ENCODE measurements at places on chromosomes 11 and 22.

DNA sequence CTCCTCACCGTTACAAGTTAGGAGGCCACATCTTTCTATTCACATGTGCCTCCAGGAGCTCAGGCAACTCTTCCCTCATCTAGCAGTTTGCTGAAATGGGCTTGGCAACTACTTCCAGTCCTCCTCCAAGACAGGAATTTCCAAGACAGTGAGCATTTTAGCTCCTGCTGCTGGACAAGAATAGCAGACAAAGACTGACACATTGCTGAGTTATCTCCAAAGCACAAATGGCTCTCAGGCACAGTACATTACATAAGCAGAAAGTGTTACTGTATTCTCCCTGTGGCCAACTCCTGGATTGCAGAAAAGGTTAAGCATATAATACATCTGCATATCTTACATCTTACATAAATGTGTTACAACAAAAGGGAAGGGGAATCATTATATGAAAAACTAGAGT is 83.2 kb upstream of the POU2AF2 start:
- no peak for DNase-seq

- no peak for DNase-seq
Observed at GRCh38 chr11:110921742-110922521, 209.7 kb upstream of the ARHGAP20 start.

GRCh38 chr22:20646415-20646814 is 127.5 kb upstream of the SERPIND1 start:
- no peak for DNase-seq

DNA sequence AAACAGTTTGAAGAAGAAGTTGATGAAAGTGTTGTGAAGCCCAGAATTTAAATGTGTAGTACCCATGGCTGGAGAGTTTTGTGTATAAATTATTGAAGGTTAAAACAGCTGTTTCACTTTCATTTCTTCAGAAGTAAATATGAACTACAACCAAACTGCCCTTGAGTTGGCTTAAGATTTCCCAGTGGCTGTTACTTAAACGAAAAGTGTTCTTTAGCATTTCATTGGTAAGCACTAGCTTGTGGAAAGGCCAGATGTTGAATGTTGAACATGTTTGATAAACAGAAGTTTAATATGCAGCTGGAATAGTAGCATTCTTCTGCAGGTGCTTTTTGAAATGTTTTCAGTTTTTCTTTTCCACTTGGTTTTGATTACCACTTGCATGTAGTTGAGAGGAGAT is 83.2 kb upstream of the TNRC6B start:
- no peak for DNase-seq

- DNase-seq = no peak
Observed at GRCh38 chr11:125020342-125020741, 42.8 kb upstream of the SLC37A2 start.

DNA sequence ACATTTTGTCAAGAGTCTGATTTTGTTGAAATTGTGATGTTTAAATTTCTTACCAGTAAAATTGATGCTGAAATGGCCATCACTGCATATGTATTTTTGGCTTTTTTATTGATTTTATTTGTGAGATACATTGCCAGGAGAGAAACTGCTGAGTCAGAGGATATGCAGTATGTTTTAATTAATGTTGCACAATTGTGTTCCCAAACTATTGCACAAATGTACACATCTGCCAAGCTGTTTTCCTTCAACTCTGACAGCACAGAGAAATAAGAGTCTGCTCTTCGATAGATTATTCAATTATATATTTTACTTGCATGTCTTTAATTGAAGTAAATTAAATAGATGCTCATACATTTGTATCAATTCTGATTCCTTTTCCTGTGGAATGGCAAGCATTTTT is 640.2 kb upstream of the LUZP2 start:
- no peak for DNase-seq
